Mucosa of gallbladder (tissue), 1 donor: ENCODE measurements at places on chromosomes 1 and 21. TPM values are rescaled to one million over a fixed set of nuclear protein-coding genes. Genes with fewer than 3 reads are reported as not detected.

DNA sequence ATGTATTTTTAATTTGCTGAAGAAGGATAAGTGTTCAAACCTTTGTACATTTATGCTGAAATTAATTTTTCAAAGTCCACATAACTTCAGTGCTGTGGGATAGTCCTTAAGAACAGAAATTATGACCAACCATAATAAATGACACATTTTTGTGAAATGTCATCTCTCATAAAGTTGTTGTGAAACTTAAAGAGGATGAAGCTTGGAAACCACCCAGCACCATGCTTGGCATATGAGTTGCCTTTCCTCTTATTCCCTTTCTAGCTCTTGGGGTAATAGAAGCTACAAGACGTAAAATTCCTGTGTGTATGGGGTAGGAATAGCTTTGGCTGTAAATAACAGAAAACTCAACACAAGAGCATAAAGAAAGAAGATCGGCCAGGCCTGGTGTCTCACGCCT is 18.9 kb upstream of the USP24 start:
- no peak for DNase-seq

DNA sequence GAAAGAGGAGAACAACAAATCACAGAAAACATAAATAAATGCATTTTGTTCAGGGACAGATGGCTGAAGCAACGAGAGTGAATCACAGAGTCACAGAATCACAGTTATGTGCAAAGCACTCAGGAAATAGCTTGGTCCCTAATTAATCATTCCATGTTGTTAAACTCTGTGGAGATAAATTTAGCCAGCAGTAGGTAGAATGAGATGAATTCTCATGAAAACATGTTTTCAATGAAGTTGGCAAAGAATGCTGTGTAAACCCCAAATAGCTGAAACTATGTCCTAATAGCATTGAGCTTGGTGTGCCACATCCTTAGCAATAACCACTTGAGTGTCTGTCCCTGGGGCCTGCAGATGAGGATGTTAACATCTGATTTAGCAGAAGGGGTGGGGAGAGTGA is 20.4 kb downstream of the LEPR start:
- no peak for DNase-seq

- DNase-seq, result no peak
Measured at GRCh38 chr1:230068952-230069684, 2.1 kb downstream of the GALNT2 start.

DNA sequence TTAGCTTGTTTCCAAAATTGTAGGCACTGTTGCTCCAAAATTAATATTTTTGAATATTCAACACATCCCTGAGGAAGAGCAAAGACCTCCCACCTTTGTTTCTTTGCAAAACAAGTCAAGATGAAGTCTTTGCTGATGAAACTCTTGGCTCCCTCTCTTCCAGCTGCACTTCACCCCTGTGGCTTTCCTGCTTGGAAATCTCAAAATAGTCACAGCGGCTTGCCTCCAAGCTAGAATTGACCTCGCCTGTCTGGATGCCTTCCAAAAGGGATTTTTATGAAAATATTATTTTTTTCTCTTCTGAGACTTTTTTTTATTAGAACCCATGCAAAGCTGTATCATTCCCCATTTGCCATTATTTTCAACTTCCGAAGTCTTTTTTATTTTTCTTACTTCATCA is 71.1 kb upstream of the MROH9 start:
- DNase-seq, result no peak

DNA sequence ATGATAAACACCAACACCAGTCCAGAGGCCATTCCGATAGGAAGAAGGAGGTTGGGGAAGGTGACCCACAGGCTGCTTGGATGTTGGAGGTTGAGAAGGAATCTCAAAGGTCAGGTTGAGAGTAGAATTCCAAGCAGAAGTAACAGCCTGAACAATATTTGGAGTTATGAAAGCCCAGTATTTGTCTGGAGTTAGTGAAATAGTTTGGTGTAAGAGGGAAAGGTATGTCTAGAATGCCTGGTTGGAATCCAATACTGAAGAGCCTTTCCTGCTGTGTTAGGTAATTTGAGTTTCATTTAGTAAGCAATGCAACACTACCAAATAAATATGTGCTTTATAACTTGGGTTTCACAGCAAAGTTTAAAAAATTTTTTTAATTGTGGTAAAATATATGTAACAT is 70.5 kb upstream of the MCOLN3 start:
- no peak for DNase-seq

DNA sequence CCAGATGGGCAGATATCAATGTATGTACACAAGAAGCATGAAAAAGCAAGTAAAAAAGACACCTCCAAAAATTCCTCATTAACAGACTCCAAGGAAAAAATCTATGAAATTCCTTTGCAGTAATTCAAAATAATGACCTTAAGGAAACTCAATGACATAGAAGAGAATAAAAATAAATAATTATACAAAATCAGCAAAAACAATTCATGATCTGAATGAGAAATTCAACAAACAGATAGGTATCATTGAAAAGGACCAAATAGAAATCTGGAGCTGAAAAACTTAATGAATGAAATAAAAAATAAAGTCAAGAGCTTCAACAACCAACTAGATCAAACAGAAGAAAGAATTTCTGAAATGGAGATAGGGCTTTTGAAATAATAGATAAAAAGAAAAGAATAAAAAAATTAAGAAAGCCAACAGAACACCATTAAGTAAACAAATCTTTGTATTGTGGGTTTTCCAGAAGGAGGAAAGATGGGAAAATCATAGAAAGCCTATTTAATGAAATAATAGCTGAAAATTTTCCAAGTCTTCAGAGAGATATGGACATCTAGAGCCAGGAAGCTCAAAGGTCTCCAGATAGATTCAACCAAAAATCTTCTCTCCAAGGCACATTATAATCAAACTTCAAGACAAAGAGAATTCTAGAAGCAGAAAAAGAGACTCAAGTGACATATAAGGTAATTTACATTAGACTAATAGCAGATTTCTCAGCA is 52.0 kb upstream of the KCNK1 start:
- DNase-seq, result no peak

- no peak for DNase-seq
Measured at GRCh38 chr21:42198929-42199867, 19.7 kb upstream of the ABCG1 start.

- no peak for DNase-seq
Measured at GRCh38 chr1:1422465-1423244, 1.6 kb upstream of the ANKRD65 start.

DNA sequence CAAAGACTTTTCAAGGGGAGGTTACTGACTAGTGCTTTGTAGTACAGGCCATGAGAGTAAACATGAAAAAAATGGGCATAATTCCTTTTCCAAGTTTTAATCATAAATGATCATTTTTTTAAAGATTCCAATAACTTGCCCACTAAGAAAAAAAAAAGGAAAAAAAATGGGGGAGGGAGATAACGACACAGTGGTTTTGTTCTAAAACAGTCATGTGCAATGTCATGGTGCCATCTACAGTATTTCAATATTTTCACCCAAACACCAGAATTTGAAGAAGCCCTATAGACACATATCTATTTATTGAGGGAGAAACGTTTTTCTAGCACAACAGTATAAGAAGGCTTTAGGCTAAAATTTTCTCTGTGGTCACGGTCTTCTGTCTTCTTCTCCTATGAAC is 250.2 kb downstream of the LTN1 start:
- no peak for DNase-seq

GRCh38 chr1:40742363-40743061 is 41.1 kb upstream of the KCNQ4 start:
- DNase-seq, result no peak

DNA sequence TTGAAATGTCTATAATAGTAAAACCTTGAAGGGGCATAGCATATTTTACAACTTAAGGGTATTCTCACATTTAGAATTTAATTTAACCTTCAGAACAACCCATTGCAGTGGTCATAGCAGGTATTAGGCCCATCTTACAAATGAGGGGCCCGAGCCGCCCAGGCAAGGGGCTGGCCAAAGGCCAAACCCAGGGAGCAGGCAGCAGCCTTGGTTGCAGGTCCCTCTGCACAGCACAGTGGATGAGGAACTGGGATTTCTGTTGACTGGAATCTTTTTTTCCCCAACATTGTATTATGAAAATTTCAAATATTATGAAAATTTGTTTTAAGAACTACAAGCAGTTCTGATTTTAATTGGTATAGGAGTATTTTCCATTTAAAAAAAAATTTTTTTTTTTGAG is 33.2 kb downstream of the CCSAP start:
- no peak for DNase-seq

DNA sequence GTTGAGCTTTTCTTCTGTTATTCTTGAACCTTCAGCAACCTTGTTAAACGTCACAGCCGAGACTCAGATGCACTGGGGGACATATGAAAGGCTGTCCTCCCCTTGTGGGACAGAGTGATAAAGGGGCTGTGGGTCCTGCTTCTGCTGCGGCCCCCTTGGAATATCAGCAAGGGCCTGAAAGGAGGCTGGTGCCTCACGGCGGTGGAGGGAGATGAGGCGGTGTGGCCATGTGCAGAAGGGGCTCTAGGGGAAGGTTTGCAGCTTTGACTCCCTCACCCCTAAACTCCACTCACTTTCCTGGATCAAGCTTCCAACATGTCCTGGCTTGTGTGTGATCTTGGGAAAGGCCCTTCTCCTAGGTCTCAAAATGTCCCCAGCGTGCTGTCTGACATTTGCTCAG is 270.7 kb upstream of the CSF3R start:
- DNase-seq, result no peak

DNA sequence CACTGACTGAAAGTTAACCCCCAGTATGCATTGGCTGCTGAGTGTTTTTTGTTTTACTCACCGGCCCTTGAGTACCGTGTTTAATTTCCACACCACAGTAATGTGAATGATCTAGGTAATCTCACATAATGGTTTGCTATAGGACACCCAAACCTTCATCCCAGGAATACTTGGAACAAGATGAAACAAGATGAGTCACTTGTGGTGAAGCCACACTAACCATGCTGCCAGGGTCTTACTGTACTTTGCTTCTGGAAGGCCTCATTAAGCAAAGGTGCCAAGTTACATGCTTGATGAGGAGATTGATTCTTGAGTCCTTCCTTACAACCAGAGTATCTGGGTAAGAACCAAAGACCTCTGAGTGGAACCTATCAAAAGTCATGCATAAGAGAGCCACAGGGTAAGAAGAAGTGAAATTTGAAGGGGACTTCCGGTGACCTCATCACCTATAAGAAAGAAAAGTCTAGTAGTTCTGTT is 163.3 kb downstream of the NRIP1 start:
- no peak for DNase-seq

DNA sequence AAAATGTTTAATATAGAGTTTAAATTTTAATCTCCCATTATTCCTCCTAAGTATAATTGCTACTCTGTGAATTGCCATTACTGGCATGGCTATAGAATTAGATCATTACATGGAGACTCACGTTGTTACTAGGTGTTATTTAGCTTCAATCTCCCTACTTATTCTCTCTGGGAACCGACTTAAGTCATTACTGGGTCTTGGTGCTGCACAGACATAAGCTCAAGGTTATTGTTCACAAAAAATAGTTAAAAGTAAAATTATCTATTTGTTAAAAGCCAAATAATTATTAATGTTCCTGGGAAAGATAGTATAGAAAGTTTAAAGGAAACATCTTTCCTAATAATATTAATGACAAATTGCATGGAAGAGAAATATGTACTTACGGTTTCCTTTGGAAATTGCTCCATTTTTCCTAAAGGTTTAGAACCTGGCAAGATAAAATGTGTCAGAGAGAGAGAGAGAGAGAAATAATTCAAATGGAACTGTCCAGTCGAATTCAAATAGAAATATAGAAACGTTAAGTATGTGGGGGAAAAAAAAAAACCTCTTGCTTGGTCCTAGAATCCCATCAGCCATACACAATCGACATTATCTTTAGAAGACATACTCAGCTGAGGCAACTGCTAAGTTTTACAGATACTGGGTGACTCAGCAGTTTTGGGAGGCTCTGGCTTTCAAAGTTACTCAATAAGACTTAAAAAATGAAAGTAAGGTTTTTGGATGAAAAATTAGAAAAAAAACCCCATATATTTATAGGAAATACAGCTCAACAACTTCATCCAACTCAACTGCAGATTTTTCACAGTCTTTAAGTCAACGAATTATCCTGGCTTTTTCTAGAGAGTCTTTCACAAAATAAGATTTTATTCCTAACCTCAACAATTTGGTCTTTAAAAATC is at the start of gene SPTA1:
Gene SPTA1 (minus strand): TSS at position 605 of the 899 bp plus-strand sequence. CDS start 198 bp downstream, at position 407.
- no peak for DNase-seq

DNA sequence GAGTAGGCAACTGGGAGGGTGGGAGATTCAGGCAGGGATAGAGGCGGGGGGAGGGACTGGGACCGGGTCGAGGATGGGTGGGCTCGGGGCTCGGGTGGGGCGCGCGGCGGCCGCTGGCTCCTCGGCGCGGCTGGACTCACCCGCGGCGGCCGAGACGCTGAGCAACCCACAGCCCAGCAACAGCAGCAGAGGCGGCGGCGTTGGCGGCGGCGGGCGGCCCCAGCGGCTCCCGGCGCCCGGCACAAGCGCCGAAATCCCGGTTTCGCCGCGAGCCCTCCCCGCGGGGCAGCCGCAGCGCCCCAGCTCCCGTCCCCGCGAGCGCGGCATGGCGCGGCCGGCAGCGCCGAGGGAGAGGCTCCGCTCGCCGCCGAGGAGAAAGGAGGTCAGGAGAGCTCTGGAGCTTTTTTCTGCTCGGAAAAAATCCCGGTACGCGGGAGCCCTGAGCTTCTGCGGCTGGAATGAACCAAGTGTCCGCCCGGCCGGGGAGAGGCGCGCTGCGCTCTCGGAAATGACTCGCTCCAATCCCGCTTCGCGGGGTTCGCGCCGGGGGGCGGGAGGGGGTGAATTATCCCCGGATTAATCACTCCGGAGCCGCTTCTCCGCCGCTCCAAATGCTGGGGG is at the start of gene CSMD2:
Gene CSMD2 (minus strand): TSS at position 460 of the 621 bp plus-strand sequence. CDS start 133 bp downstream, at position 327.
- DNase-seq, result peak; percentile 46

- DNase-seq, result no peak
Measured at GRCh38 chr1:221557013-221557412, 184.9 kb downstream of the DUSP10 start.

DNA sequence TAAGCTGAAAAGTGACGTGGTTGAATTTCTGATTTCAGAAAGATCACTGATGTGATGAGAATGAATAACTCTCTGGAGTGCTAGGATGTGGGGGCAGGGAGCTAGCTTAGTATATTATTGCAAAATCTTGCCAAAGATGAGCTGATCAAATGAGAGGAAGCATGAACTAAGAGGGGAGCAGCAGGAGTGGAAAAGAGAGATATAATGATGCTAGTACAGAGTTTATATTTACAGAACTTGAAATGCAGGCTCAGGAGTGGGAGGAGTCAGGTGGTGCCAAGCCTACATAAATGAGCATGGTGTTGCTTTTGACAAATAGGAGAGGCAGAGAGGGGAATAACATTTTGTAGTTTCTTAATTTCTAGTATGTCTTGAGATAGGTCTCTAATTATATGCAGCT is 38.1 kb upstream of the NBL1 start:
- no peak for DNase-seq

Gene AKR7A3
- total RNA-seq, result 390 TPM

Gene GPA33
- 1.4 TPM for total RNA-seq

Gene ILDR2
- total RNA-seq, result 2.0 TPM

Gene NR0B2
- 98.9 TPM for total RNA-seq

Gene BCAS2
- 31.8 TPM for total RNA-seq

Gene SLFNL1
- 0.60 TPM for total RNA-seq

Gene SPRR2B
- not detected for total RNA-seq
